NT2/D1 (cell line): ENCODE measurements at places on chromosomes 16 and 17.

DNA sequence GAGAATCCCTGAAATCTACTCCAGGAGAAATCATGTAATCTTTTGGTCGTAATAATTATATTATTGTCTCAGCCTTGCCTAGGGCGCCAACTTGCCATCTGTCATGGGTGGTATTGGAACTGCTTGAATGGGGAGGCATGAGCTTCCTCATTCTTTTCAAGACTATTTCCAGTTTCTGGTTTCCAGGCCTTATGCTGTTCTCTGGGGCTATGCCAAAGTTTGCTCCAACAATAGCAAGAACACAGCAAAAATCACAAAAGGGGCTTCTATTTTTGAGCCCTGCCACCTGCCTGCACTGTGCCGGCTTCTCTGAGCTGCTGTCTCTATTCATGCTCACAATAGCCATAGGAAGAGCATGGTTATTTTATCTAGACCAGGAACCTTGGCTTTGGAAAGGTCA is 111.7 kb downstream of the SPECC1 start:
- no peak for DNase-seq

- no peak for DNase-seq
These were observed 1.5 kb downstream of the SPOP start for GRCh38 chr17:49676276-49676868.

GRCh38 chr16:28317040-28317880 is 24.9 kb downstream of the SBK1 start:
- DNase-seq = no peak

- peak; percentile 88 for DNase-seq
These were observed 37.6 kb downstream of the ARHGAP27 start for GRCh38 chr17:45394913-45395568.

DNA sequence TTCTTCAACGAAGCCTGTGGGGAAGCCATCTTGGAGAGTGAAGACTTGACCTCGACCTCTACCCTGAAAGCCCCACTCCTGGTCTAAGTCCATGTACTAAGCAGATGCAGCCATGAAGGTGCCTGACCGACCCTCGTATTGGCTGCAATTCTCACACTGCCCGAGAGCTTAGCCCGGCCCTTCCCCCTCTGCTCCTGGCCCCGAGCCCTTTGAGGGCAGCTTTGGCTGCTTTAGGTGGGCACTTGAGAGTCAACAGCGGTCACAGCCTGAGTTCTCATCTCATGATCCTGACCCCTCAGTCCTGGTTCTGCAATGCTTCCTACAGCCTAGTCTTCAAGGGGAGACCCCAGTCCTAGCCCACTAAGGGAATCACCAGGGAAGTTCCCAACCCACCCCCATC is 35.9 kb downstream of the SRL start:
- DNase-seq = no peak

DNA sequence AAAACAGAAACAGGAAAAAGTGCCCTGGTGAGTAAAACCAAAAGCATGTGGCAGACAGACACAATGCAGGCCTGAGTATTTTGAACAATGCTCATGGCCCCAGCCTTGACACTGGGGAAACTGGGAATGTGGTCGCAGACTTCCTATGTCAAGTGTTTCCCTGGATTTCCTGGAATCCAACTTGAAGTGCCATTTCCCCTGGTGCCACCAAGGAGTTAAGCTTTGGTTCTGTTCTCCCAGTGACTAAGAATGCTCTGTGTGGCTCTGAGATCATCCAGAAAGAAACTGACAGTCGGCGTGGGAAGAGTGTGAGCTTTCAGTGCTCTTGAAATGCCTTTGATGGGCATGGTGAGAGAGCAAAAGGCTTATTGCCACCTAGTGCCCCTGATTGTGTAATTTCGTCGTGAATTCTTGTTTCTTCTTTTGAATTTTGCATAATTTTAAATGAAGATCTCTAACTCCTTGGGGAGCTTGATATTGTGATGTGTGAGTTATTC is 96.0 kb downstream of the YPEL2 start:
- DNase-seq = no peak

- DNase-seq = no peak
These were observed 17.2 kb upstream of the FOXF1 start for GRCh38 chr16:86492961-86493629.

- DNase-seq = no peak
These were observed 141.1 kb downstream of the MRM1 start for GRCh38 chr17:36742267-36743000.

DNA sequence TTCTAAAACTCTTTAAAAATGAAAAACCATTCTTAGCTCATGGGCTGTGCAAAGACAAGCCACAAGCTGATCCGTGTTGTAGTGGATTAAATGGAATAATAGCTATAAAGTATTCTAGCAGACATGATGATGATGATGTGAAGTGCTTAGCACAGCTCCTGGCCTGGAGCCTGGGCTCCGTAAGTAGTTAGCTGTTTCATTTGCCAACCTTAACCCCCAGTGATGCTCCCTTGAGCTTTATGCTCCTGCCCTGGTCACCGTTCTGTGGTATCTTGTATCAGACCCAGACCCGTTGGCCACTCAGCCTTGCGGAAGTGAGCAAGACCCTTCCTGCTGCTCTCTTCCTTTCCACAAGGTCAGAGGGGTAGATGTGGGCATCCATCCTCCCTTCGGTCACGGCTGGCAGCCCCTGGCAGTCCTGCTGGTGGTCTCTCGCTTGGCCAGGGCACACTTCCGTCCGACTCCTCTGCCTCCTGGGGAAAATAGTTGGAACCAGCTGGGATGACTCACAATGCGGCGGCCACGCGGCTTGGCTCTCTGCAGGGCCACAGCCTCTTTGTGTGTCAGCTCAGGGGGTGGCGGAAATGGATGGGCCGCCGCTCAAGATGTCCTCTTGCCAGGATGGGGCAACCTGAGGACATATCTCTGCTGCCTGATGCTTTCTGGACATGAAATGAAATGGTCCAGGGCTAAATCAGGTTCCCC is 79.1 kb downstream of the GPR139 start:
- no peak for DNase-seq

GRCh38 chr17:13367154-13367553 is 234.6 kb downstream of the HS3ST3A1 start:
- DNase-seq = no peak

GRCh38 chr16:75193730-75194444 is 13.1 kb downstream of the CTRB2 start:
- DNase-seq = no peak

DNA sequence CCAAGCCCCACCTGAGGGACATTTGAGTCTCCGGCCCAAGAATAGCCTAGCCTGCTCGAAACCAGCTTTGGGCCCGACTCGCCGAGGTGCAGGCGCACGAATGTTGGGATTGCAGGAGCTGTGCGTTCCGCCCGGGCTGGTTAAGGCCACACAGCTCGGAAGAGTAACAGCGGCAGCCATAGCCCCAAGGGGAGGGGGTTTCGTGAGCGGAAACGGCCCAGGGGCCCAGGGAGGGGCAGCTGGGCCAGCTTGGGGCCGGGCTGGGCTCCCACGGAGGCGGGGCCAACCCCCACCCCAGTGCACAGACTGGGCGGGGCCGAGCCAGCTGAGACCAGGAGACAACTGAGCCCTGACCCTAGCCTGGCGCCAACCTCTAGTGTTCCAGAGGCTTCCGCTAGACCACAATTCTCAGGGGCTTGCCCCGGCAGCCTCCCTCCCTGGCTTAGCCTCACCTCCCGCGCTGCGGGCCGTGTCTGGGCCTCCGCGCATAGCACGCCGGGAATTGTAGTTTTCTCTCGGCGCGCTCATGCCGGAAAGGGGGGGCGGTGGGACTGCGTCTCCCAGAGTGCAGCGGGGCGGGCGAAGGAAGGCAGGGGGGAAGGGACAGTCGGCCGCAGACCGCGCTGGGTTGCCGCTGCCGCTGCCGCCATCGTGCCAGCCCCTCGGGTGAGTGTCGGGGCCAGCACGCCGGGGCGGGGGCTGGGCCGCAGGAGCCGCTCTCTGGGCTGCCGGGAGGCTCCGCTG is at the start of gene NUTF2:
TSS of gene NUTF2 (plus strand) at position 614 of the 744 bp plus-strand sequence. CDS start 18,198 bp downstream, outside the sequence.
- DNase-seq = peak; percentile 98

- DNase-seq = no peak
These were observed 5.4 kb downstream of the FASN start for GRCh38 chr17:82092628-82092994.

DNA sequence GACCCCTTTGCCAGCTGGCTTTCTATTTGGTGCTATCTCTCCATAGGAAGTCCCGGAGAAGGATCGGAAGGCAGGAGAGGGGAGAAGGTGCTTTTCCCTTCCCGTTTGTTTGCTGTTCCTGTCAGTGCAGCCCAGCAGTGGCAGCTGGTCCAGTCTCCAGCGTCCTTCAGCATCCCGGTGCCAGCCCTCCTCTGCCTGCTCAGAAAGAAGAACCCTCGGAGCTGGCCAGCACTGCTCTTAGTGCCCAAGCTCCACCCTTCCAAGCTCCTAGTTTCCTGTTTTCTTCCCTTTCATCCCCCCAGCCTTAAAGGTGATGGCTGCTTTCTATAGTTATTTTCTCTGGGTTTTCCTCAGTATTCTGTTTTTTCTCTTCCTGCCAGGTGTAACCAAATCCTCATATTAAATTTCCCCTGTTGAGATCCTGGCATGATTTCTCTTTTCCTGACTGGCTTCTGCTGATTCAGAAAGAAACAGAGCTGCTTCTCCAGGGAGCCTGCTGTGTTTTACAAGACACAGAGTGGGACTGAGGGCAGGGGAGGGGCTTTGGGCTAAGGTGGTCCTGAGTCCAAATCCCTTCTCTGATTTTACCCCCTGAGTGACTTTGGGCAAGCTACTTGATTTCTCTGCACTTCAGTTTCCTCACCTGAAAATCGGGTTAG is 186.8 kb downstream of the COPRS start:
- no peak for DNase-seq

DNA sequence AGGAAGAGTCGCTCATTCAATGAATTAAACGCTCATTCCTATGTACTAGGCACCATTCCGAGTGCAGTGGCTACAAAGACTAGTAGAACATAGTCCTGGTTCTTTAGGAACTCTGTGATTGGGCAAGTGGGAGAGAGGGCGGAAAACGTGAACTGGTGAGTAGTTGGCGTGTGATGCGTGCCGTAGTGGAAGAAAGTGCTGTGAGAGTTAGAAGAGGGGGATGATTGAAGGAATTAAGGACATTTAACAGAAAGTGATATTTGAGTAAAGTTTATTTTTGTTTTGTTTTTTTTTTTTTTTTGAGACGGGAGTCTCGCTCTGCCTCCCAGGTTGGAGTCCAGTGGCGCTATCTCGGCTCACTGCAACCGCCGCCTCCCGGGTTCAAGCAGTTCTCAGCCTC is 7.9 kb upstream of the SLFN14 start:
- no peak for DNase-seq

- DNase-seq = no peak
These were observed 5.2 kb downstream of the KCNG4 start for GRCh38 chr16:84234321-84235241.

DNA sequence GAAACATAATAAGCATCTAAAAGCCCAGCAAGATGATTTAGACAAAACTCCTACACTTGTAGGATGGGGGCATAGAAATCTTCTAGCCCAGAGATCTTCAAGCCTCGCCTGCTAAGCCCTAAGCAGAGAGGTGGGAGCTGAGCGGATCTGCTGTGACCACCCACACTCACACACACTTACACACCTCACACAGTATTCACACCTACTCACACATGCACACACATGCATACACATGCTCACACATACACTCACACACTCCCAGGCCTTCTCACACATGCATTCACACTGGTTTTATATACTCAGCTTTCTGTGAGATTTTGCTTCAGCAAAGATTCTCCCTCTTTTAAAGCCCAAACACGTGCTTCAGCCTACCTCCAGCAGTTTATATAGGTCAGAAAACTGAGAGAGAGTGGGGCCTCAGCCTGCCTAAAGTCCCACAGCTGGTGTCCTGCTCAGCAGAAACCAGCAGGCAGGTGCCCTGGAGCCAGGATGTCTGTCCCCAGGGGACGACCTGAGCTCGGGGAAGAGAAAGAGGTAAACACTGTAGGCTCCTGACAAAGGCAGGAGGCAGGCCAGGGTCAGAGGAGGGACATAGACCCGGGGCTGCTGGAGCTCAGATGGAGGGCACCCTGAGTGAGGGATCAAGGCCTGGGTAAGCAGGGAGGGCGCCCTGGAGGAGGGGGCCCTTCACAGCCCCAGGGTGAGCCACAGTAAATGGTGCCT is 12.0 kb upstream of the KRT19 start:
- no peak for DNase-seq

DNA sequence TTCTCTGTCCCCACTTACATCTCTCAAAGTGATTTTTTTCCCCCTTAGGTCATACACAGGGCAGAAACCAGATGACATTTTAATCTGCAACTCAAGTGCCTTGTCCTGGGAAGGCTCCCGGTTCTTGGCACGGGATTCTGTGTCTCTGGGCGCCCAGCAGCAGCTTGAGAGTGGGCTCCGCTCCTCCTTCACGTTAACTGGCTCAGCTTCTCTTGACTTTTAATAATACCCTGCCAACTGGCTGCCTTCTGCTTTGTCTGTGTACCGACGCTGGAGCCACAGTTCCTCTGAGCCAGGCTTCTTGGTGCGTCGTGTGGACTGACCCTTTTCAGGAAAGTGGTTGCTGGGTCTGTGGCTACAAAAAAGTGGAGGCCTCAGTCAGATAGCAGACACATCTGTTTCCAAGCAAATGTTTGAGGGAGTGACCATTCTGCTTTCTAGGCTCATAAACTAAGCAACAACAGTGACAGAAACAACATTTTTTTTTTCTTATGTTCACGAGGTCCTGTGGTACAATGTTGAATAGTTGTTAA is 64.9 kb downstream of the IRF8 start:
- no peak for DNase-seq

DNA sequence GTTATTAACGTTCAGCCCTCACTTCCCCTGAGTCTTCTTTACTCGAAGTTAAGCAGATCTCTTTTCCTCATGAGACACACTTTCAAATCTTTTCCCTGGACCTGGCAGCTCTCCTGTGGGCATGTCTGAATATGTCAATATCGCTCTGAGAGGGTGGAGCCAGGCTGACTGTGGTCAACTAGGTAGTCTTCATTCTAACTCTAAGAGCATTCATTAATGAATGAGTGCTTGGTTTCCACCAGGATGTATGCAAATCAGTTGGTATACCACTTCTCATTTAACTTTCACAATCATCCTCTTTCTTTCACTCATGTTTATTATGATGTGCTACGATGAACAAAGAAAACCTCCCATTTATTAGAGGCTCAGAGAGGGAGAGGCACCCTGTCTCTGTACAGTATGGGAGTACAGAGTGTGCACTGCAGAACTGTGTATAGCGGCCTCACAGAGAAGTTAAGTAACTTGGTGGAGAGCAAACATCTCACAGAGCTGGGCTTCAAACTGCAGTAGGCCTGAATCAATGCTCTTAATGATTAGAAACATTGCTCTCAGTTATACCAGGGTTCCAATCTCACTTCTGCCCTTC is 39.9 kb downstream of the OTOA start:
- DNase-seq = no peak

- no peak for DNase-seq
These were observed 69.2 kb downstream of the TANC2 start for GRCh38 chr17:63035271-63035670.

DNA sequence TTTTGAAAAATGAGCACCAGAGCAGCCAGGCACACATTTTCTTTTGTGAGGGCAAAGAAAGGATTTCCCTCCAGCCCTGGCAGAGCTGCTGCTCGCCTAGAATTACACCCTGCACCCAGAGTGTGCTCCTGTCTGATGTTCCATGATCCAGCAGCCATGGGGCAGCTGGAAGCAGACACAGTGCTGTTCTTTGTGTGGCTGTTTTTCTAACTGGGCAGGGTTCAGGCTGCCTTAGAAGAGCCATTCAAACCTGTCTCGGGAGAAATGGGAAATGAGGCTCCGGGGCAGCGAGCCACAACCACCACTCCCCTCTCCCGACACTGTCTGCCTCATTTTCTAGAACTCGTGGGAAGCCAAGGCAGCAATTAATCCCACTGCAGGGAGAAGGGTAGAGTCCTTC is 28.9 kb downstream of the LITAF start:
- DNase-seq = no peak

- DNase-seq = peak; percentile 70
These were observed 55.7 kb downstream of the SREBF1 start for GRCh38 chr17:17780922-17781590.

GRCh38 chr16:19265380-19265930 is 20.1 kb upstream of the CLEC19A start:
- DNase-seq = no peak
